Renal cortical epithelial cell (primary cell): ENCODE measurements at places on chromosomes 3 and 15. TPM values are rescaled to one million over a fixed set of nuclear protein-coding genes. Genes with fewer than 3 reads are reported as not detected.

The GOLGA6L10 gene
- 0.35 and 2.0 TPM in 2 replicates for total RNA-seq

DNA sequence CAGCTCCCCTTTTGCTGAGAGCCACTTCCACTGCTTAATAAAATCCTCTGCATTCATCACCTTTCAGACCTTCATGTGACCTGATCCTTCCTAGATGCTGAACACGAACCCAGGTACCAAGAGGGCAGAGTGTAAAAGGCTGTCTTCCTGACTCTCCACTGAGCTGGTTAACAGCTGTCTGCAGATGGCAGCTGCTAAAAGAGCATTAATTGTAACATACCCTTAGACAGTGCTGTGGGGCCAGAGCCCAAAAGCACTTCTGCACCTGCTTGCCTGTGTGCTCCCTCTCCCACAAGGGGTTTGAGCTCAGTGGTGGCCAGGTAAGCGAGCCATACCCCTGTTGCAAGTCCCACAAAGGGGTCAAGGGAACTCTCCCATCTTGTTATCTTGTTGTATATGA, 187.3 kb downstream of the UBE2E2 start:
- no peak for DNase-seq

The CERS3 gene
- not detected in 2 replicates for total RNA-seq

DNA sequence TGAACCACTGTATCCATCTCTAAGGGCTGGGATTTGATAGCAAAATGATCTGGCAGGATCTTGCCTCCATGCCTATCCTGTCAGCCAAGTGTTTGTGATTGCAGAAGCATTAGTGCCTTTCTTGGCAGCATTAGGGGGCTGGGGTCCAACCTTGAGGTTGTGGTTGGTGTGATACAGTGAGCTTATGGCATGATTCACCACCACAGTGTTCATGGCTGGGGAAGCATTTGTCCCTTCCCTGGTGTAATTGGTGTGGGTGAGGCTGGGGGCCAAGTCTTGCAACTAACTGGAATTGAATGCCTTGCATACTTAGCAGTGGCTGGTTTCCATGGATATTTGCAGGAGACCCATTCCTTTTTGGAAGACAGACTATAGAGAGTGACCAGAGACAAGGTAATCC, 271.0 kb upstream of the TBL1XR1 start:
- peak; percentile 98 for DNase-seq

DNA sequence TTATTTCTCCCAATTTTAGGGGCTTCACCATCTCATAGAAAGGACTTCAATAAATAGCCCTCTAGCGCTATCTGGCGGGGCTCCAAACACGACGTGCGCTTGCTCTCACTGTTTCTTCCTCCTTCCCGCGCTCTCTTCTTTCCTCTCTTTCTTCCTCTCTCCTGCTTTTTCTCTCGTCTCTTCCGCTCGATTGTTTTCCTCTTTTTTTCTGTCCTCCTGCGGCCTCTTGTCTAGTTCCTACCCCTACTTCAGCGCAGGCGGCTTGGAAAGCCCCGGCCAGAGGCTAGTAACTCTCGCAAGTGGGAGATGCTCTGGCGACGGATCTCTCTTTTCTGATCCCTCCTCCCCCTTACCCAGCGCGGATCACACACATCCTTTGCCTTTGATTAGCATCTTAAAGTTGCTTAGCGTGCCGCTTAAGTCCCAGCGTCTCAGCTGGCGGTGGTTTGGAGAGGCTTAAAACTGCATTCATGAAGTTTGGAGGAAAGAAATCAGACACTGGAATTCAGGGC, 6.2 kb upstream of the MEIS2 start:
- peak; percentile 18 for DNase-seq

DNA sequence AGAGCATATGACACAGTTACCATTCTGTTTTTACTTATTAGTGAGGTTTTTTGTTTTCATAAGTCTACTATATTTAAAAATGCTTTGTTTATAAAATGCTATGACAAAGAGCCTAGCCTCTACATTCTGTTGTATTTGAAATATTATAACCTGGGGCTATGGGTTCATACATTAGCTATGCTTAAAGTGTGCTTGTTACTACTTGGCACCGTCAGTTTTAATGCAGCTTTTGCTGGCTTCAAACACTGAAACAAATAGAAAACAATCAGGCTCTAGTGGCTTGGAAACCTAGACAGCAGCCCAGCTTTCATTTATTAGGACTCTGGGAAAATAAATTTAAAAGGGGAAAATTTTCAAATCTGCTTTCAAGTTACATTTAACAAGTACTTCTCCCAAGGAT, 635.9 kb downstream of the CADM2 start:
- no peak for DNase-seq

- DNase-seq, result no peak
Measured at GRCh38 chr3:114556657-114557213, 262.9 kb downstream of the TIGIT start.

The TAGLN3 gene
- total RNA-seq, result 8.5 and 19.1 TPM in 2 replicates

The SLC24A5 gene
- not detected in 2 replicates for total RNA-seq

DNA sequence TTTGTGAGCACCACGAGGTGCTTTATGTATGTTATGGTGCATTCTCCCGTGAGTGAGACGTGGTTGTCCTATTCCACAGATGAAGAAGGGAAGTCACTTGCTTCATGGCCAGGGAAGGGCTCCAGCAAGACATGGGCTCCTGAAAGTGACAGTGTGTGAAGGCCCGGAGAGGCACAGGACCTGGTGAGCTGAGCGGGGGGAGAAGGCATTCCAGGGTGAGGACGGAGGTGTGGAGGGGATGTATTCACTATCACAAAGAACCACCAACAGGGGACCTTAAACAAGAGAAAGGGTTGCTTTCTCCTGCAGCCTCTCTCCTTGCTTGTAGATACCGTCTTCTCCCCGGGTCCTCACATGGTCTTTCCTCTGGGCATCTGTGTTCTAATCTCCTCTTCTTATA, 139.1 kb downstream of the FBLN2 start:
- no peak for DNase-seq

- peak; percentile 79 for DNase-seq
Measured at GRCh38 chr15:63465104-63465503, 39.3 kb upstream of the USP3 start.
